ENCODE measurements at places on chromosomes 6 and 20. TPM values are rescaled to one million over a fixed set of nuclear protein-coding genes. Genes with fewer than 3 reads are reported as not detected.

DNA sequence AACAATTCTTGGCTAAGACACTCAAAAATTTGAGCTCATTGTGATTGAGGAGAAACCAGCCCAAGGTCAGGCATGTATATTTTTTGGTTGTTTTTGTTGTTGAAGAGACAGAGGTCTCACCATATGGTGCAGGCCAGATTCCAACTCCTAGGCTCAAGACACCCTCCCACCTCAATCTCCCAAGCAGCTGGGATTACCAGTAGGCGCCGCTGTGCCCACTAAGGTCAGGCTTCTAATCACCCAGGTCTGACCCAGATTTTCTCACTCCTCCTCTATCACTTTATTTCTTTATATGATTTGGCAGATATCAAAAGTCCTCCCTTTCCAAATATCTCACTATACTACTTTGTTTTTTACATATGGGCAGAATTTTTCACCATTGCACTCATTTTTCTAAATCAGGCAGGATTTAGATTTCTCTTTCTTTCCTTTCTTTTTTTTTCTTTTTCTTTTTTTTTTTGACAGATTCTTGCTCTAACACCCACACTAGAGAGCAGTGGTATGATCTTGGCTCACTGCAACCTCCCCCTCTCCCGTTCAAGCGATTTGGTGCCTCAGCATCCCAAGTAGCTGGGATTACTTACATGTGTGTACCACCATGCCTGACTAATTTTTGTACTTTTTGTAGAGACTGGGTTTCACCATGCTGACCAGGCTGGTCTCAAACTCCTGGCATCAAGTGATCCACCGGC is 1.7 kb upstream of the C6orf141 start:
- peaks cover 22% of the 10 kb centered on the region for H3K4me1 ChIP-seq
- H3K4me3 ChIP-seq = no peak overlapping the region
- peaks cover 22% of the 10 kb centered on the region for H3K27me3 ChIP-seq
- H3K27ac ChIP-seq = no peak overlapping the region
- H3K36me3 ChIP-seq = peaks cover 2% of the 10 kb centered on the region

The CST1 gene
- 1.6 TPM for total RNA-seq

DNA sequence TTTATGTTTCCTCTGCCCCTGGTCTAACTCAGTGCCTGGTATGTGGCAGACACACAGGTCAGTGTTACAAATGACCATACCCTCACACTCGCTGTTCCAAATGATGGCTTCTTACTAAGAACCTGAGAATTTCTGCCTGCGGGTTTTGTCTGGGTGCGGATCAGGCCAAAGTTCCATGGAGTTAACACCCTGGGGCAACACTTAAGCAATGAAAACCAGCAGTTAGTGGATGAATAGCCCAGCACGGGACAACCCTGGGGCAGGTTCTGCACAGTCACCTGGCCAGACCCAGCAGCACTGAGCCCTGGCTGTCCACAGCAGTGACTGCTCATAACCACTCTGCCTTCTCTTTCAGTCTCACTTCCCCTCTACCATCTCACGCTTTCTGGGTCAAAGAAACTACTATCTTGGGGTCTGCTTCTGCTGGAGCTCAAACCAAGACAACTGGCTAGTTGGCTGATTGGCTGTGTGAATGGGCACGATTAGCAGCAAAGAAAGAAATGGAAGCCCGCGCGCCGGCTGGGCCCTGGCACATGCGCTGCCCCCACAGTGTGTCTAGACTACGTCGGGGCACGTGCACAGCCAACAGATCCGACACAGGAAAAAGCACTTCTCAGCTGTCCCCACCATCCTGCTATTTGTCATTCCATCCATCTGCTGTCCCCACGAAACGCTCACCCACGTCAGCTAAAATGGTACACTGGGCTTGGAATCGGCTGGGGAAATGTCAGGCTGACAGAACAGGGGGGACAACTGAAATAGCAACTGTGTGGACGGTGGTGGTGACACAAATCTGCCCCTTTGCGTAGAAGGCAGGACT is 36.6 kb downstream of the MGME1 start:
- H3K27me3 ChIP-seq = no peaks in the 10 kb centered on the region
- H3K36me3 ChIP-seq = peaks cover 2% of the 10 kb centered on the region
- no peak overlapping the region for H3K4me3 ChIP-seq
- H3K27ac ChIP-seq = peak overlapping the region; percentile 79
- DNase-seq = no peak
- H3K4me1 ChIP-seq = peaks cover 46% of the 10 kb centered on the region

DNA sequence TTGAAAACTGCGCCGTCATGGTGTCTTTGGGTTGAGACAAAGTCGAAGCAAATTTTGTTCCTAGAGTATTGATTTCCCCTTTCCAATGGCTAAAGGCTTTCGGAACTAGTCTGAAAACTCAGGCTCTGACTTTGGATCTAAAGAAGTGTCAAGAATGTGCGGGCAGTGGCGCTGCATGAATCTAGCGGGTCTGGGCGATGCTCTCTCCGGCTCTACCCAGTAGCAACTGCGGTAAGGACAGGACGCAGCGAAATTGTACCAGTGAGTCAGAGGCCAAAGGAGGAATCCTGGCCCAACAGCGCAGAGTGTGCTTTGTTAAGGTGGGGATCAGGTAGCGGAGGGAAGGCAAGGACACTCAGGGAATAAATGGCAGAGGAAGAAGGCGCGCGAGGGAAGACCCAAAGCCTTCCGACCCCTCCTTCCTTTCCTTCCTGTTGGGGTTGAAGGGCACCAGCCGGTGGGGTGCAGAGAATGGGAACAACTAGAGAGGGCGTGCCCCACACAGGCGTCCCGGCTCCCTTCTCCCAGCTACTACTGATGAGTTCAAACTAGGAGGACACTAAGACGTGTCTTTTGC is 32.1 kb downstream of the HLA-F start:
- no peak overlapping the region for H3K27ac ChIP-seq
- H3K4me1 ChIP-seq = peaks cover 3% of the 10 kb centered on the region
- peaks cover 72% of the 10 kb centered on the region for H3K27me3 ChIP-seq
- no peak for DNase-seq
- no peaks in the 10 kb centered on the region for H3K36me3 ChIP-seq
- H3K4me3 ChIP-seq = no peak overlapping the region

The GSTA2 gene
- total RNA-seq = 10.7 TPM

DNA sequence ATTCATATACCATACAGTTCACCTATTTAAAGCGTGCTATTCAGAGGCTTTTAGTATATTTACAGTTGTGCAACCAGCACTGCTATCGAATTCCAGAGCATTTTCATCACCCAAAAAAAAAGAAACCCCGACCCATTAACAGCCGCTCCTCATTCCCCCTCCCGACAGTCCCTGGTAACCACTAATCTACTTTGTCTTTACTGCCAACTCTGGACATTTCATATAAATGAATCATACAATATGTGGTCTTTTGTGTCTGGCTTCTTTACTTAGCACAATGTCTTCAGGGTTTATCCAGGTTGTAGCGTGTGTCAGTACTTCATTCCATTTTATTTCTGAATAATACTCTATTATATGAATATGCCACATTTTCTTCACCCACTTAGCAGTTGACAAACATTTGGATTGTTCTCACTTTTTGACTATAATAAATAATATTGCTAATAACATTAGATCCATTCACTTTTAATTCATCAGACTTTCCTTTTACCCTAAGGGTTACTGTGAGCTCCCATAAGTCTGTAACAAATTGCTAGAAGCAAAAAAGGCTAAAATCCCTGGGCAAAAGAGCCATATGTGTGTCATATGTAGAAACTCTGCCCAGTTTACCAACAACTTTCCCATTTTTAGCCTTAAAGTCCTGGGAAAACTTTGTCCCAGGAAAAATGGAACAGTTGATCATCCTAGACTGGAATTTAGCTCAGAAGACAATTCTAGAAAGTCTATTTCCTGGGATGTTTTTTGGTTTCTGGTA is 23.2 kb upstream of the ROS1 start:
- no peaks in the 10 kb centered on the region for H3K36me3 ChIP-seq
- peaks cover 33% of the 10 kb centered on the region for H3K4me1 ChIP-seq
- DNase-seq = no peak
- no peaks in the 10 kb centered on the region for H3K27me3 ChIP-seq
- no peak overlapping the region for H3K27ac ChIP-seq

GRCh38 chr20:740162-740561 is 28.1 kb downstream of the SLC52A3 start:
- no peak overlapping the region for H3K4me3 ChIP-seq
- peaks cover 1% of the 10 kb centered on the region for H3K36me3 ChIP-seq
- DNase-seq = no peak

DNA sequence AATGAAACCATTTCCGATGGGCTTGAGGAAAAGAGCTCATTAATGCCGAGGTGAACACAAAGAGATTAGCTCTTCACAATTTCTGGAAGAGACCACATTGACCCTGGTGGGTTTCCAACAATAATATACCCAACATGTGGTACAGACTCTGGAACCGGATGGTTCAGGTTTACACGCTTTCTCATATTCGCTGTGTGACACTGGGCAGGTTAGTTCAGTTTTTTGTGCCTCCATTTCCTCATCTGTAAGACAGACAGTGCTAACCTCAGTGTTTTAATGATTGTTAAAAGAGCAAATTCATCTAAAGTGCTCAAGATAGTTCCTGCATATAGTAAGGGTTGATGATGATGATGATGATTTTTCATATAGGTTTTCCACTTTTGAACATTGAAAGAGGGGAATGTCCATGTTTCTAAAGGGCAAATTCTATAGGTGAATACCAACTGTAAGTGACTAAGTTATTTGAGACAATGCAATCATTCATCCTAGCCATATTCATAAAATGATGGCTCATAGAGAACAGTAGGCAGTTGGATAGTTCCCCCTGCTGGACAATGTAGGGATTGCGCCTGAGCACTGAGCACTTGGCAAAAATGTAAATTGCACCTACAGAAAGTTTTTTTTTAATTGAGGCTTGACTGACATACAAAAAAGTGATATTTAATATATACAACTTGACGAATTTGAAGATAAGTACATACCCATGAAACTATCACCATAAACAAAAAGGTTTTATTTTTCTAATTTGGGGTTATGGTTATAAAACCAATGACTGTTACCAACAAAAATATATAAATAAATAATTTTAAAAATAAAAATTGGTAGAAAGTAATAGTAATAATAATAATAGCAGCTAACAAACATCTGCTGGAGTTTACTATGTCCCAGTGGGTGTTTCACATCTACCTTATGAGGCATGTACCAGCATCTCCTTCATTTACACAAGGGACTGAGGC is 2.1 kb upstream of the PERP start:
- peaks cover 19% of the 10 kb centered on the region for H3K4me1 ChIP-seq
- peak; percentile 57 for DNase-seq
- peak overlapping the region; percentile 19 for H3K27ac ChIP-seq
- H3K4me3 ChIP-seq = peak overlapping the region; percentile 47

The ACTL10 gene
- total RNA-seq = 0.36 TPM

DNA sequence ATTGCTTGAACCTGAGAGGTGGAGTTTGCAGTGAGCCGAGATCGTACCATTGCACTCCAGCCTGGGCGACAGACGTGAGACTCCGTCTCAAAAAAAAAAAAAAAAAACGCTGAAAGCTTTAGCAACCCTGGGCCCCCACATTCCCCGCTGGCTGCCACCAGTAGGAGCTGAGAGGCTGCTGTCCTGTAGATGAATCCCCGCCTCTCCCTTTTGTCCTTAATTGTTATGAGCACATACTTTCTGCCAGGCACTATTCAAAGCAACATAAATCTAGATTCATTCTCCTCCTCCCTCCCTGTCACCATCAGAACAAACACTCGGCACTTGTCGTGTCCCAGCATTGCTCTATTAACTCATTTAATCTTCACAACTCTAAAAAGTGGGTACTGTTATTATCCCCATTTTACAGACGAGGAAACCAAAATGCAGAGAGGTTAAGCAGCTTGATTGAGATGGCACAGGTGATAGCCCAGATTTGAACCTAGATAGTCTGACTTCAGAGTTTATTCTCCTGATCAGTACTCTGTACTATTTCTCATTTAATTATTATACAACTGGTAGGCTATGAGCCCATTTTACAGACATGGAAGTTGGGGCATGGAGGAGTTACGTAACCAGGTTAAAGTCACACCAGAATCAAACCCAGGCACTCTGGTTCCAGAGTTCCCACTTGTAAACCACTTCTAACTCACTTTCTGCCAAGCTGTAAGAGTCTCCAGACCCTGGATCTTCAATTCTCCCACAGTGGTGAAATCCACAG is 97.4 kb downstream of the EYA2 start:
- no peaks in the 10 kb centered on the region for H3K36me3 ChIP-seq
- no peak for DNase-seq
- no peak overlapping the region for H3K4me3 ChIP-seq
- no peak overlapping the region for H3K27ac ChIP-seq
- H3K27me3 ChIP-seq = peaks cover 8% of the 10 kb centered on the region
- peaks cover 20% of the 10 kb centered on the region for H3K4me1 ChIP-seq

GRCh38 chr20:11556410-11556809 is 361.3 kb upstream of the BTBD3 start:
- DNase-seq = no peak
- no peak overlapping the region for H3K4me3 ChIP-seq
- H3K27ac ChIP-seq = no peak overlapping the region
- no peaks in the 10 kb centered on the region for H3K36me3 ChIP-seq

Measured in progenitor cell of endocrine pancreas (in vitro differentiated cells).